ENCODE measurements at places on chromosomes 12 and 14. TPM values are rescaled to one million over a fixed set of nuclear protein-coding genes. Genes with fewer than 3 reads are reported as not detected.

CPNE6 gene
- total RNA-seq = not detected

COA8 gene
- total RNA-seq = 79.2 TPM

DTX1 gene
- total RNA-seq = 0.49 TPM

LTBP2 gene
- 51.9 TPM for total RNA-seq

GRCh38 chr12:40106202-40106533 lies 287 bp upstream of the SLC2A13 start:
- peak overlapping the region; percentile 63 for H3K4me3 ChIP-seq
- DNase-seq = no peak
- no peaks in the 10 kb centered on the region for H3K4me1 ChIP-seq
- no peaks in the 10 kb centered on the region for H3K27me3 ChIP-seq
- no peaks in the 10 kb centered on the region for H3K36me3 ChIP-seq

GRCh38 chr12:104598342-104599271 lies 141.9 kb downstream of the CHST11 start:
- no peaks in the 10 kb centered on the region for H3K4me1 ChIP-seq
- H3K4me3 ChIP-seq = no peak overlapping the region
- no peak overlapping the region for H3K27ac ChIP-seq
- DNase-seq = no peak

GRCh38 chr12:96850676-96851075 lies 56.4 kb upstream of the NEDD1 start:
- no peaks in the 10 kb centered on the region for H3K36me3 ChIP-seq
- no peak overlapping the region for H3K4me3 ChIP-seq
- no peak for DNase-seq
- H3K27ac ChIP-seq = no peak overlapping the region

GRCh38 chr12:32650508-32650907 lies 28.6 kb upstream of the DNM1L start:
- no peaks in the 10 kb centered on the region for H3K4me1 ChIP-seq
- H3K4me3 ChIP-seq = no peak overlapping the region
- no peaks in the 10 kb centered on the region for H3K36me3 ChIP-seq
- no peak overlapping the region for H3K27ac ChIP-seq
- no peak for DNase-seq
- no peaks in the 10 kb centered on the region for H3K27me3 ChIP-seq

DNA sequence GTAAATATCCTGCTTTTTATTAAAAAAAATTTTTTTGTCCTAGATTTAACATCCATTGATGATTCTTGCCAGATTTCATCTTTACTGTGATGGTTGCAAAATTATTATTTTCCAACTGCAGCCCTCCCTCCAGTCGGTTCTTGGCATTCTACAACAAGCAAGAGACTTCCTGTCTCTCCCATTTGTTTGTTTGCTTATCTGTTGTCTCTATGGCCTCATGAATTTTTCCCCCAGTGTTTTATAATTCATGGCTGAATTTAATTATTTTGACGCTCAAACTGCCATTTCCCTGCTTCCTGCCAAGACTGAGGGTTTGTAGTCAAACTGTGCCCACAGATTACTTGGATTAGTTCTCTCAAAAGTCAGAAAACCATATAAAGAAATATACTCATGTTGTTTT lies 25.9 kb downstream of the CGRRF1 start:
- DNase-seq = no peak
- H3K27me3 ChIP-seq = no peaks in the 10 kb centered on the region
- no peak overlapping the region for H3K4me3 ChIP-seq
- no peaks in the 10 kb centered on the region for H3K4me1 ChIP-seq

GRCh38 chr12:96912261-96912660 lies 5.2 kb downstream of the NEDD1 start:
- H3K27me3 ChIP-seq = no peaks in the 10 kb centered on the region
- no peak for DNase-seq
- no peaks in the 10 kb centered on the region for H3K36me3 ChIP-seq
- H3K4me3 ChIP-seq = no peak overlapping the region
- peak overlapping the region; percentile 52 for H3K27ac ChIP-seq
